Iris pigment epithelial cell (primary cell): ENCODE measurements at places on chromosomes 1 and 21.

DNA sequence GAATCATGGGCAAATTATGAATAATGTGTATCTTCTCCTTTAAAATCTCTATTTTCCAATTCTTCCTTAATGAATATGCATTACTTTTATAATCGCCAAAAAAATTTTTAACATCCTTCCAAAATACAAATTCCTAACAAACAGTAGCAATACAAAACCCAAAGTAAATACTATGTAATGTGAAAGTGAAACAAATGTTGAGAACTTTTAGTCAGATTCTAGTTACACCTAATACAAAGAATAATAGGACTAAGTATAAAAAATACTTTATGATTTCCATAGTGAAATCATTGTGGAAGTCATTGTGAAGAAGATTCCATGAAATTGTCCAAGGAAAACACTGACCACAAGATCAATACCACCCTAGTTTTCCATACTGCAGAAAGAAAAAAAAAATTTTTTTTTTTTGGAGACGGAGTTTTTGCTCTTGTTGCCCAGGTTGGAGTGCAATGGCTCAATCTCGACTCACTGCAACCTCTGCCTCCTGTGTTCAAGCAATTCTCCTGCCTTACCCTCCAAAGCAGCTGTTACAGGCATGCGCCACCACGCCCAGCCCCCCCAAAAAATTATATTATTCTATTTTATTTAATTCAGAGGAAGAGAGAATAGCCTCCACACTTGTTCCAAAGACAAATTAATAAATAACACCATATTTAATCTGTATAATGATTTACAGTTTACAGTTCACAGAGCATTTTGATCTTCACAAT is 11.8 kb downstream of the TESK2 start:
- no peak for DNase-seq

DNA sequence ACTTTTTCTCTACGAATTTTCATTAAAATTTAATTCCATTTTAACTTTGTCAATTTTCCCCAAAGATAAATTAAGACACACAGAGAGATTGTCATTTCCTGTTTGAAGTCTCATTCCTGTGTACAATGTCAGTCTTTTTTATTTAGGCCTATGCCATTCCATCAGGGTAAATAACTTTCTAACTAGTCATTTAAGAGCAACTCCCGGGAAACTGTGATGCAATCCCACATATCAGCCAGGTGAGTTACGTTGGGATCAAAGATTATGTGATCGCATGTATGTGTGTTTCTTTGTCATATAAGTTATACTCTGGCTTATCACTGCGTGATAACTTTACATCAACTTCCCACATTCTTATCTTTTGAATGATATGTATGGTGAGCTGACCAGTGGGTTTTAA is 86.1 kb upstream of the S1PR1 start:
- peak; percentile 59 for DNase-seq

- DNase-seq = peak; percentile 39
These were observed 5.3 kb downstream of the PRUNE1 start for GRCh38 chr1:151013518-151013917.

GRCh38 chr1:230124186-230125128 is 57.4 kb downstream of the GALNT2 start:
- DNase-seq = no peak

DNA sequence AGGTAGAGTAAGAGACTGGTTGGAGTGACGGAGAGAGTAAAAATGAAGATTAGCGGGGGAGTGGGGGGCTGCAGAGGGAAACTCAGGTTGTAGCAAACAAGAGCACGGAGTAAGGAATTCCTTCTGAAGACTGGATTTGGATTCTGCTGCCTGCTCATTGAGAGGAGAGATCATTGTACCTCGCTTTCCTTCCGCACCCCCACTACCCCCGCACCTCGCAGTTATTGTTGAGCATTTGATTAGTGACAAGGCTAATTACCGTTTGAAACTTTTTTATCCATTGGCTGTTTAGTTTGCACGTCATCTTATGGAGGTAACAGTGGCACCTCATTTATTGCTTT is 463 bp downstream of the PRPF3 start:
- DNase-seq = no peak

- DNase-seq = no peak
These were observed 26.3 kb downstream of the SLC37A1 start for GRCh38 chr21:42539931-42540343.

DNA sequence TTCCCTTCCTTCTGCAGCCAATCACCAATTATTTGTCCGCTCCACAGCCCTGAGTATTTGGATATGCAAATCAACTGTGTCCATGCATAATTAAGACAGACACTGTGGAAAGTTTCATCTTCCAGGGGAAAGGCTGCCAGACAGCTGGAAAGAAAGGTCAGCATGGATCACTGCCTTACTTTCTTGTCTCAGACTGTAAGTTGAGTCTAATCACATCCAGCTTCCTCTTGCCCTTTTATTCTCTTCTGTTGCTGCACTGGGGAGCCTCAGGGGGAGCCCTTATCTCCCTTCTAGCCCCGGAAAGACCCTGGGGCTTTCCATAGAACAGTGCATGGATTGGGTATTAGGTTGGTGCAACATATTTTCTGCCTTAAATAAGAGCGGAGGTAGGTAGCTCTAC is 182.9 kb downstream of the OMA1 start:
- no peak for DNase-seq

- no peak for DNase-seq
These were observed 8.4 kb upstream of the NPHP4 start for GRCh38 chr1:6000444-6001288.

DNA sequence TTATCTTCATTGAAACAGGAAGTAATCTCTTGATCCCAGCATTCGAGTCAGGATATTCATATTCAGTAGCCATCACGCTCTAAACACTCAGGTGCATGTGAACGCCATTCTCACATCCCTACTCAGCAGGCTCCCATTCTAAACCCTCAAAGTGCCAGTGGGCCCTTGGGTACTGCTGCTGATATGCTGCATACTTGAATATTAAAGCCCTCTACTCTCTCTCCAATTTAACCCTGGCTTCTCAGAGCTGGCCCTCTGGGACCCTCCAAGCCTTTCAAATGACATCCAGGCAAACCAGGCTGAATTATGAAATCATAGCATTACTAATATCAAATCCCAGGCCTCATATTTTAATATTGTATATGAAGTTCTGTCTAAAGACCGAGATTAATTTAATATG is 468.2 kb downstream of the NUF2 start:
- no peak for DNase-seq

GRCh38 chr1:46575300-46575699 is 23.9 kb upstream of the KNCN start:
- DNase-seq = no peak

DNA sequence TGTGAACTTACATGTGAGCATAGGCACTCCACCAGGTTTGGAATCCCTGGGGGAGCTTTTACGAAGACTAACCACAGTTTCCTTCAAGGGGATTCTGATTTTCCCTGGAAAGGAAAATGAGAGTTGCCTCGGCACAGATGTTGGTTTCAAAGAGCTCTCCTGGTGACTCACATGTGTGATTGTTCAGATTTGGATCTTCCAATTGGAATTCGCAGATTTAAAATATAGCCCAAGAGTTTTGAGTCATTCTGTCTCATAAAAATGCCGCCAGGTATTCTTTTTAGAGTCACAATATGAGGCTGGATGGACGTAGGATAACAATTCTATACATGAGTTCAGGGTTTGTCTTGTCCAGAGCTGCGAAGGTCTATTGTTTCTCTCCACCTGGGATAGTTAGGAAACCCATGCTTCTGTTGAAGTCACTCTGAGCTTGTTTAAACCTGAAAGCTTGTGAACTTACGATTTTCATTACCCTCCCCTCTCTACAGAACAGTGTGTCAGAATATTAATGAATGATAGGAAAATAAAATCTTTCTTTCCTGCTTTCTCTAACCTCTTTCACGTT is 64.9 kb downstream of the TGFB2 start:
- peak; percentile 46 for DNase-seq

GRCh38 chr1:28914228-28915030 is at the start of gene EPB41:
Gene EPB41, plus strand, starts transcription at chr1:28914569. Its CDS starts 72,869 bp downstream, at chr1:28987438.
- DNase-seq = peak; percentile 78

DNA sequence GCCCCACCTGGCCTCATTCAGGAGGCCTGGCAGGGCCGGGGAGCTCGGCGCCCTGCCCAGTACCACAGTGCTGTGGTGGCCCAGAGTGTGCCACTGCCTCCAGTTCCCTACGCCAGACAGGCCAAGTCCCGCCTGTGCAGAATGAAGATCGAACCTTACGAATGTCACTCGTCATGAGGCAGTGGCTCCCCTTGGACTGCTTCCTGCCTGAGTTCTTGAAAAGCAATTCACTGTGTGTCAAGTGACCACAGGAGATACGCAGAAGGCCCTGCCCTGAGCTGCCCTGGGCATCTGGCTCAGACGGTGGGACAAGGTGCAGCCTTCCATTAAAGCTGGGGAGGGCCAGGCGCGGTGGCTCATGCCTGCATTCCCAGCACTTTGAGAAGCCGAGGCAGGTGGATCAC is 49.6 kb upstream of the LRP8 start:
- no peak for DNase-seq

- DNase-seq = no peak
These were observed 1280.3 kb upstream of the B3GALT2 start for GRCh38 chr1:194466706-194467105.

- DNase-seq = peak; percentile 43
These were observed 291.8 kb upstream of the USP24 start for GRCh38 chr1:55506740-55507577.

DNA sequence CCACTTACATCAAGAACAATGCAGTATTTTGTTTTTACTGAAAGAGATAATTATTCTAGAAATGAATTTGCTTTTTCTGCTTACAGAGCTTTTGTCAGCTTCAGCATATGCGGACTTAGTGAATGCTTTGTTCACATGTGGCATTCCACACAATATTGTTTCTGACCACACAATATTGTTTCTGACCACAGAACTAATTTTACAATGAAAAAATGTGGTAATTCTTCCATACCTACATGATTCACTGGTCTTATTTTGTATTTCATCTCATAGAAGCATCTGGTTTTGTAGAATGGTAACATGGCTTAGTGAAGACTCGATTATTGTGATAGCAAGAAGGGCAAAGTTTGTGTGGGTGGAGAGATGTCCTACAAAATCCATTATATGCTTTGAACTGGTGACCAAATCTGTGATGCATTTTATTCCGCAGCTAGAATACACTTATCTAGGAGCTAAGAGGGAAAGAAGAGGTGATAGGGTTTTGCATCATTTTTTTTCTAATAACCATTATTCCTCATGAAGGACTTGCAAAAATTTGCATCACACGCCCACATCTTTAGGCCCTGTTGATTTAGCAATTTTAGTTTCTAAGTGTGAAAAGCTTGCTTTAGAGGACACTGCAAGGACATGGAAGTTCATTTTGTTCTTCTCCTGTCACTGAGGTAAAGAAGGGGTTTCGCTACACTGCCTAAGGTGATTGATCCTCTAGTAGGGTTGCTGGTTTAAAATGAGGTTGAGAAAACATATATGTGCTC is 75.3 kb downstream of the HLX start:
- no peak for DNase-seq

GRCh38 chr1:66624412-66625060 is 90.6 kb downstream of the SGIP1 start:
- DNase-seq = peak; percentile 89

- DNase-seq = peak; percentile 78
These were observed 191.4 kb downstream of the KCNK2 start for GRCh38 chr1:215273838-215274516.

DNA sequence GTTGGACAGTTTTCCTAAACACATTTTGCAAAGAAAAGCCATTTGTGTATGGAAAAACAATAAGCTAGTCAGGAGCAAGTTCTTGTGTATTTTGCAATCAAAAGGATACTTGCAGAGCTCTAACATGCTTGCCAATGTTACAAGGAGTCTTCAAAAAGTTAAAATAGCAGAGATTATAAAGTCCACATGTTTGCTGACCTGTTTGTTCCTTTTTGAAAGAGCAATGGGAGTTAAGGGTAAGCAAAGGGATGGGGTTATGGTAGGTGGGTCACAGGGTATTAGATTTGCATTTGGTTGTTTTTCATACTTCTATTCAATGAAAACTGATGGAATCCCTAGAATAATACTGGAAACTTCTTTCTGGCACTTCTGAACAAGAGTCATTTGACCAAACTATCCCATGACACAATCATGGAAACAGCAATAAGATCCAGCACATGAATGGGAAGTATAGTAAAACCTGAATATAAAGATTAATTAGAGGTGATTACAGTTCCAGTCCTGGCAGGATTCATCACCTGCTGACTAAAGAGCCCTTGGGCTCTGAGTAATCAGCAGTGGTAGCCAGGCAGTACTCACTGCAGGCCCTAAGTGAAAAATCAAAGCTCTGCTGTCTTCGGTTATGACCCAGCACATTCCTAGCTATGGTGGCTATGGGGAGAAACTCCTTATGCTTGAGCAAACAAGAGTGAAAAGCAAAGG is 27.1 kb upstream of the ZC3H11B start:
- no peak for DNase-seq

DNA sequence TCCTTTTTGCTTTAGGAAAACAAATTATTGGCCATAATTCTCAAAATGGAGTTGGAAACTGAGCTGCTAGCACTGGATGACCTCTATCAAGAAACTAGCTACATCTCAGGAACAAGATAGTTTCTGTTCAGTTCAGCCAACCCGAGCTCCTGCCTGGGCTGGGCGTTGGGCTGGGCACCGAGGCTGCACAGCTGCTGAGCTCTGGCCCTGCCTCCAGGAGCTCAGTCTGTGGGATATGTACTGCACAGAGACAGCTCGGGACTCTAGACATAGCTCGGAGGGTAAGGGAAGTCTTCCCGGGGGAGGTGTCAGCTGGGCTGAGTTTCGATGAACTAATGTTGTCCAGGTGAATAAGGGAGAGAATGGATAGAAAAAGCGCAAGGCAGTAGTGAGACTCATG is 24.5 kb upstream of the SLC1A7 start:
- no peak for DNase-seq

DNA sequence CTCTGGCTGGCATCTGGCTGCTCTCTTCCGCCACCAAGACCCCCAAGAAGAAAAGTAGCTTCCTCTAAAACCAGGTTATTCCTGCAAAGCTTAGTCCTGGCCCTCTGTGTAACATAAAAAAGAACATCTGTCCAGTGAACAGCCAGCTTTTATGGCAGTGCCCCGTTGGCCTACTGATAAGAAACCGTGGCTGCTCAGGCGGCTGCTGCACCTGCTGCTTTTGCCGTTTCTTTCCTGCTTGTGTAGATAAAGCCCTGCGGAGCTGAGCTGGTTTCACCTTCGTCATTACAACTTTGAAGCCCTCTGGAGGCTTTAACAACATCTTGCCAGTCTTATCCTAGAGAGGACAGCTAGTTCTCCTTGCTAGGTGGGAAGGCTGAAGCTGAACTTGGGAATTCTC is 20.5 kb downstream of the ELAPOR1 start:
- no peak for DNase-seq

- peak; percentile 81 for DNase-seq
These were observed 32.1 kb downstream of the EXTL2 start for GRCh38 chr1:100862591-100862990.

DNA sequence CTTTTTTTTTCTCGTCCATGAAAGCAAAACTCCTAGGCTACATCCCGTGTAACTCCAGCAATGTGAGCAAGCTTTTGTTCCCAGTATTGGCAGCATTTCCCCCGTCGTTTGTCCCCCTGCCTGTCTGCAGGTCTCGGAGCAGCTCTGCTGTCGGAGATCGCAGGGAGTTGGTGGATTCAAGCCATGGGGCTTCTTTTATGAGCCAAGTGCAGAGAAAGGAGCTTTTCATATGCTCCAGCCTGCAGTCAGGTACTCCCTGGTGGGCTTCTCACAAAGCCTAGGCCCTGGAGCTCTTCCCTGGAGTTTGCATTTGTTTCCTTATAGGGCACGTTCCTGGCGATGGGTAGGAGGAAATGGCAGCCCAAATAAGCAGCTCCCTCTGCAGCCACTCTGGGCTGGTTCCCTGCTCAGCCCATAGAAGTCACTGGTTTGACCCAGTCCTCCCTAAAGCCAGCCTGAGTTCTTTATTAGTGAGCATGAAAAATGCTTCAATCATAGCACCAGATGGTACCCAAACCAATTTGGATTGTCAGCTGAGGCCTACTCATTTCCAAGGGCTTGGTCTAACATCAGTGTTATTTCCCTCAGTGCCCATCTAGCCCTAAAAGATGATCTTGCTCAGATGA is 78.3 kb downstream of the NUF2 start:
- no peak for DNase-seq
